ENCODE measurements at places on chromosomes 13 and 19. TPM values are rescaled to one million over a fixed set of nuclear protein-coding genes. Genes with fewer than 3 reads are reported as not detected.

GRCh38 chr19:46180701-46181387 is 32.8 kb downstream of the IGFL2 start:
- no peak overlapping the region for H3K4me3 ChIP-seq
- H3K27me3 ChIP-seq, result no peaks in the 10 kb centered on the region
- no peaks in the 10 kb centered on the region for H3K36me3 ChIP-seq
- no peak overlapping the region for H3K27ac ChIP-seq
- DNase-seq, result no peak
- H3K4me1 ChIP-seq, result no peaks in the 10 kb centered on the region

The CRX gene
- total RNA-seq, result not detected

DNA sequence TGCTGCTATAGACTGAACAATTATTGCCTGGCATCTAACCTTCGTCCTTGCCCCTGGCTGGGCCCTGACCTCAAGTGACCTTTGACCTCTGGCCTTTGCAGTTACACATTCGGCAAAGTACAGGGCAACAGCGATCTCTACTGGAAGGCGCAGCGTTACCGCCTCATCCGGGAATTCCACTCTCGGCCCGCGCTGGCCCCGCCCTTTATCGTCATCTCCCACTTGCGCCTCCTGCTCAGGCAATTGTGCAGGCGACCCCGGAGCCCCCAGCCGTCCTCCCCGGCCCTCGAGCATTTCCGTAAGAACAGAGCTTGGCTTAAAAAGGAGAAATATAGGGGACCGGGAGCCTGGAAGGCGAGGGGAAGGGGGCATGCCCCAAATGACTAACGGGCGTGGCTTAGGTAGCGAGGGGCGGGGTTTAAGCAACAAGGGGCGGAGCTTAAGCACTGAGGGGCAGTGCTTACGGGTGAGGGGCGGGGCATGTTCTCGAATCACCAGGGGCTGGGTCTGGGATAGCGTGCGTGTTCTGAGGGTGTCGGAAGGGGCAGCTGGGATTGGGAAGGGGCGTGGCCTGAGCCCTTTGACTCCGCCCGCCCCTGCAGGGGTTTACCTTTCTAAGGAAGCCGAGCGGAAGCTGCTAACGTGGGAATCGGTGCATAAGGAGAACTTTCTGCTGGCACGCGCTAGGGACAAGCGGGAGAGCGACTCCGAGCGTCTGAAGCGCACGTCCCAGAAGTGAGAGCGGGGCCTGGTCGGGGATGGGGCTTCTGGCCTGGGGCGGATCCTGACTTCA is 52.7 kb downstream of the TRPM4 start:
- no peak overlapping the region for H3K27ac ChIP-seq
- no peak overlapping the region for H3K4me3 ChIP-seq
- no peaks in the 10 kb centered on the region for H3K36me3 ChIP-seq
- DNase-seq, result peak; percentile 23
- H3K4me1 ChIP-seq, result no peaks in the 10 kb centered on the region
- no peaks in the 10 kb centered on the region for H3K27me3 ChIP-seq

GRCh38 chr19:567296-567900 is 5.0 kb upstream of the BSG start:
- H3K4me3 ChIP-seq, result no peak overlapping the region
- DNase-seq, result no peak
- H3K27ac ChIP-seq, result no peak overlapping the region
- H3K36me3 ChIP-seq, result no peaks in the 10 kb centered on the region

The NKPD1 gene
- not detected for total RNA-seq

DNA sequence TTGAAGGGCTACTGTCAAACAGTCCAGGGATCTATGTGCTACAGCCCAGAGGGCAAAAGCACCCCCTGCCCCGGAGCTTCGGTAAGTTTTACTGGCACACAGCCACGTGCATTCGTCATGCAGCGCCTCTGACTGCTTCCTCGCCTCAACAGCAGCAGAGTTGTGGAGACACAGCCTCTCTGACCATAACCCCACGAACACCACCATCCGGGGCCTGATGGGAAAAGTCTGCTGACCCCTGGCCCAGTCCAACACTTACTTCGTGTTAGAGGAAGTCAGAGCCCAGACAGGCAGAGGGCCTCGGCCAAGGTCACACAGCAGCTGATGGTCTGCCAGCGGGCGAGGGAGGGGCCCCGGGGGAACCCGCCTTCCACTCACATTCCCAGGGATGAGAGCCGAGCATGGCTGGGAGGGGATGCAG is 5.1 kb downstream of the CBARP start:
- DNase-seq, result no peak
- H3K27ac ChIP-seq, result peak overlapping the region; percentile 64
- H3K4me1 ChIP-seq, result peaks cover 38% of the 10 kb centered on the region
- no peaks in the 10 kb centered on the region for H3K36me3 ChIP-seq

DNA sequence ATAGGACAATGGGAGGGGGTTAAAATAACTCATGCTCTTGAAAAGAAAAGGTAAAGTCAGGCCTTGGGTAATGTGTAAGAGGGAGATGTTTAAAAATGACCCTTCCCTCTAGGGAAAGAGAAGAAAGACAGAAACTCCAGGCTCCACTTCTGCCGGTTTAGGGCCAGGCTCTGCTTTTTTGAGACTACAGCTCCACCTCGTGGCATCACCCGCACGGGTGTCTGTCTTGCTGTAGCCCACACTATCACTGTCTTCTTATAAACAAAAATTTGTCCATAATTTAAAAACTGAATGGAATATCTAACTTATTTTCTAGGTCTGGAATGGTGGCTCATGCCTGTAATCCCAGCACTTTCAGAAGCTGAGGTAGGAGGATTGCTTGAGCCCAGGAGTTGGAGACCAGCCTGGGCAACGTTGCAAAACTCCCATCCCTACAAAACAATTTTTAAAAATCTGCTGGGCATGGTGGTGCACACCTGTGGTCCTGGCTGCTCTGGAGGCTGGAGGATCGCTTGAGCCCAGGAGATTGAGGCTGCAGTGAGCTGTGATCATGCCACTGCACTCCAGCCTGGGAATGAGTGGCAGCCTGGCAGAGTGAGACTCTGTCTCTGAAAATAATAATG is 65.1 kb upstream of the GTF3A start:
- no peaks in the 10 kb centered on the region for H3K4me1 ChIP-seq
- DNase-seq, result peak; percentile 67
- H3K36me3 ChIP-seq, result no peaks in the 10 kb centered on the region
- H3K27ac ChIP-seq, result no peak overlapping the region
- no peaks in the 10 kb centered on the region for H3K27me3 ChIP-seq

The INAFM1 gene
- total RNA-seq, result 33.9 TPM

The ATP8B3 gene
- total RNA-seq, result 0.21 TPM

- H3K36me3 ChIP-seq, result no peaks in the 10 kb centered on the region
- no peak for DNase-seq
- no peaks in the 10 kb centered on the region for H3K4me1 ChIP-seq
- no peak overlapping the region for H3K4me3 ChIP-seq
- no peaks in the 10 kb centered on the region for H3K27me3 ChIP-seq
Observed at GRCh38 chr13:93325303-93326233, 99.0 kb downstream of the GPC6 start.

- DNase-seq, result no peak
- no peaks in the 10 kb centered on the region for H3K27me3 ChIP-seq
- no peaks in the 10 kb centered on the region for H3K4me1 ChIP-seq
- H3K4me3 ChIP-seq, result no peak overlapping the region
- no peak overlapping the region for H3K27ac ChIP-seq
Observed at GRCh38 chr13:28267497-28267896, 129.2 kb downstream of the PAN3 start.

GRCh38 chr13:30486230-30487074 is 20.7 kb upstream of the HMGB1 start:
- H3K36me3 ChIP-seq, result no peaks in the 10 kb centered on the region
- no peak for DNase-seq
- H3K4me3 ChIP-seq, result no peak overlapping the region
- H3K4me1 ChIP-seq, result no peaks in the 10 kb centered on the region
- no peak overlapping the region for H3K27ac ChIP-seq

DNA sequence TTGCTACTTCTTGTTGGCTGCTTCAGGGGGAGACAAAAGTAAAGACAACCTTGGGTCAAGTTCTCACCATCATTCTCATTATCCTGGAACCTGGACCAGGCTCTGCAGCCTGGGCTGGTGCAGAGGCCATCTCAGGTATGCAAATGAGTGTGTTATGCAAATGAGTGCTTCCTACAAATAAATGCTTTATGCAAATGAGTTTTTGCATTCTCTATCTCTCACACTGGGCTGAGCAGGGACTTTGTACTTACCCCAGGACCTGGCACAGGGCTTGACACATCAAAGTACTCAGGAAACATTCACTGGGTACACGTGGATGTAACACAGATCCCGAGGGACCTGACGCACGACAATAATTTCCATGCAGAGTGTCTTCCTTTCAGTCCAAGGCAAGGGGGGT is 103.0 kb downstream of the DNAJC15 start:
- no peaks in the 10 kb centered on the region for H3K36me3 ChIP-seq
- H3K27me3 ChIP-seq, result peaks cover 5% of the 10 kb centered on the region
- H3K4me1 ChIP-seq, result no peaks in the 10 kb centered on the region

The IER2 gene
- total RNA-seq, result 52.1 TPM

DNA sequence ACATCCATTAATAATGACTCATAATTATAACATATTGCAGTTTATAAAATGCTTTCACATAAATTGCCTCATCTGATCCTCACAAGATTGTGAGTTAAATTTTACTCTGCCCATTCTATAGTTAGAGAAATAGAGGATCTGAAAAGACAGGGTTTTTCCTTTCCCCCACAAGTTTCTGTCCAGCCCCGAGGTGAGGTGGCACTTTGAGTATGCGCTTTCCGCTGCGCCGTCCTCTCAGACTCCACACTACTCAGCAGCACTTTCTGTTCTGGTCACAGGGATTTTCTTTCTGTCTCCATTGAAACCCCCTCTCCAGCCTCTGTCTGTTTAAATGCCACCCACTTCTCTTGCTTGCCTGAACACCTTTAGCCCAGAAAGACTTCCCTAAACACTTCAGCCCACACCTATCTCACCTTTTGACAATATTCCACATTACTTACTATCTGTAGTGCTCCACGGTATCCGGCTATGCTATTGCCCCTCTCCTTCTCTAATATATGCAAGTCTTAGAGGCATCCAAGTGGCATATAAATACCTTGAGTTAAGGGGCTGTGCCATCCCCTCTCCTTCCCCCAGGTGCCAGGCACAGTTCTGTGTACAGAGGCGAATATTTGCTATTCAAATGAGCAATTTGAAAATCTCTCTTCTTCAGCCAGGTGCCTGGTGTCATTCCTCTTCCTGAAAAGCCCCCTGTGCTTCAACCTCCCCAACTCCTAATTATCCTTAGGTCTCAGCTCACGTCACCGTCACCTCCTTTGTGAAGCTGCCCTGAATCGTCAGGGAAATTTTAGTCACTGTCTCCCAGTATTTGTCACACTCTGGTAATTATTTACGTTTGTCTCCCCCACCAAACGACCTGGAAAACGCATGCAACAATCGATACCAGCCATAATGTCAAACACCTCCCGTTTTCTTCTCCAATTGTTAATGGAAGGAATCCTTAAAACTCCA is 268.7 kb downstream of the NHLRC3 start:
- peaks cover 15% of the 10 kb centered on the region for H3K4me1 ChIP-seq
- DNase-seq, result no peak
- no peak overlapping the region for H3K27ac ChIP-seq

The SMIM44 gene
- total RNA-seq, result not detected

GRCh38 chr13:21330126-21330861 is 128.8 kb downstream of the ZDHHC20 start:
- no peaks in the 10 kb centered on the region for H3K36me3 ChIP-seq
- H3K4me3 ChIP-seq, result no peak overlapping the region
- no peaks in the 10 kb centered on the region for H3K4me1 ChIP-seq
- no peak overlapping the region for H3K27ac ChIP-seq

The S1PR5 gene
- total RNA-seq, result not detected

The SLC25A41 gene
- total RNA-seq, result not detected

DNA sequence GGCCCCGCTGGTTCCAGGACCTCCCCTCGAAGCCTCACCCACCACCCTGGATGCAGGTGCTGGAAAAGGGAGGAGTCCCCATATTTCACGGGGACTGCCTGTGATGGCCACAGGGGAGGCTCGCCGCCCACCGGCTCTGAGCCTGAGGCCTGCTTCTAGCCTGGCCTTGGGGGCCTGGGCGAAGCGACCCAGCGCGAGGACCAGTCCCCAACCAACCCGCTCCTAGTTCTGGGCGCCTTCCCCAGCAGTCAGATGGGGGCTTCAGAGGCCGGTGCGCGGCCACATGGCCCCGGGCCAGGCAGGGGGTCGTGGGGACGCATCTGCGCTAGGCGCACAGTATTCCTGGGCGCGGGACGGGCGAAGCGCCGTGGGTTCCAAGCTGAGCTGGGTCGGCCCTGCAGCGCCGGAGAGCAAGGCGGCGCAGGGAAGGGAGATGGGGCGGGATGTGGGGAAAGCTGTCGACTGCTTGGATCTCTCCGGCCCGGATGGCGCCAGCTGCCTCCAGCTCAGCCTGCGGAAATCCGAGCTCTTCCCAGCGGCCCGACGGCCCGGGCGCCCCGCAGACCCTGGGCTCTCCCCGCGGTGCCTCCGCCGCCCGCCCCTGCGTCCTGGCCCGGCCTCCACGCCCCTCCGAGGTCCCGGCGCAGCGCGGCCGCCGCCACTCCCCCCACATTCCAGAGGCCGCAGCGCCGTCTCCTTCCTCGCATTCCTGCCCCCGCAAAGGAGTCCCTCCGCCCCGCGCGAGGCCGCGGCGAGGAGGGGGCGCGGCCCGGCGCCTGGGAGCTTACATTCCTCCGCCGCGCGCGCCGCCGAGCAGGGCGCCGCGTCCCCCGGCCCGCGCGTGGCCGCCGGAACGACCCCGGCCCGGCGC is at the start of gene WTIP:
WTIP (plus strand) TSS at position 788 of the 871 bp plus-strand sequence. CDS start 217 bp downstream, outside the sequence.
- H3K4me1 ChIP-seq, result no peaks in the 10 kb centered on the region
- peak within 1 kb of the TSS; percentile 51 for H3K4me3 ChIP-seq
- H3K36me3 ChIP-seq, result no peaks in the 10 kb centered on the region
- no peaks in the 10 kb centered on the region for H3K27me3 ChIP-seq

DNA sequence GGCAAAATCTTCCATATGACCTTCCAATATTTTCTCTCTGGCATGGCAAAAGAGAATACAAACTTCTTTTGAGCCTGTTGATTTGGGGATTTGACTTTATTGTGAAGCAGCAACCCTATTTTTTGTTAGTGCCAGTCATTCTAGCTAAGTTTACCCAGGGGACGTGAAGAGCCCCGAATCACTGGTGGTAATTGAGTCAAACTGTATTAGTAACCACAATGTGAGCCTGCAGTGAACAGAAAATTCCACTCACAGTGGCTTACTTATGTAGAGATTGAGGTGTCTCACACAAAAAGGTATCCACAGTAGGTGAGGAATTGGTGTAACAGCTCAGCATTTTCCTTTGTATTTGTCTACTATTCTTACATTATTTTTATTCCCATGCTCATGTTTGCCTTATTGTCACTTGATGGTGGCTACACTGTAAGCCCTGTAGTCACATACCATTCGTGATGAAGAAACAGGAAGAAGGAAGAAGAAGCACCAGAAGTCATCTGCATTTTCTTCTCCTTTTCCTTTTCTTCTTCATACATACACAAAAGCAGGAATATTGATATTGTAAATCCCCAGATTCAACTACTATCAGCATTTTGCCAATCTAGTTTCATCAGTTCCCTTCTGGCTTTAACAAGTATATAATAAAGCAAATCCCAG is 33.3 kb upstream of the MYCBP2 start:
- no peaks in the 10 kb centered on the region for H3K36me3 ChIP-seq
- no peaks in the 10 kb centered on the region for H3K4me1 ChIP-seq
- DNase-seq, result no peak
- no peak overlapping the region for H3K27ac ChIP-seq
- no peaks in the 10 kb centered on the region for H3K27me3 ChIP-seq

The NUFIP1 gene
- total RNA-seq, result 2.7 TPM

GRCh38 chr19:47419030-47419783 is at the start of gene MEIS3:
TSS of gene MEIS3 (minus strand) at chr19:47419527. CDS start at chr19:47419081, 446 bp downstream.
- peaks cover 3% of the 10 kb centered on the region for H3K4me1 ChIP-seq
- H3K36me3 ChIP-seq, result peaks cover 6% of the 10 kb centered on the region
- no peak for DNase-seq
- H3K27ac ChIP-seq, result no peak within 1 kb of the TSS
- peak within 1 kb of the TSS; percentile 30 for H3K4me3 ChIP-seq

GRCh38 chr13:23739596-23739995 is 149.6 kb downstream of the MIPEP start:
- no peak overlapping the region for H3K27ac ChIP-seq
- no peak overlapping the region for H3K4me3 ChIP-seq
- DNase-seq, result no peak
- H3K27me3 ChIP-seq, result no peaks in the 10 kb centered on the region
- no peaks in the 10 kb centered on the region for H3K4me1 ChIP-seq
- H3K36me3 ChIP-seq, result no peaks in the 10 kb centered on the region

All from tibial nerve (tissue), 4 donors.